ENCODE measurements at places on chromosomes 2 and 18.

DNA sequence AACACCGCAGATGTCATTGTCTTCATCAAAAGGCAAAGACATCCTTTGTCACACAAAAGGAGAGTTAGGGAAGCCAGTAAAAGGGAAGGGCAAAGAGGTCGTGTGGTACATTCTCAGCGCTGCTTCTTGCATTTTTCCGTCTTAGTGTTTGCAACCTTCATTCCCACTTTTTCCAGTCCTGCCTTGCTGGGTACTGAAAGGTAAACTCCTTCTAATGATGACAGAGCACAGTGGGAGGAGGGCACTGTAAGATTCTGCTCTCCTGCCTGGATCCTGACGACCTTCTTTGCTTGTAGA lies 424.3 kb upstream of the MEX3C start:
- DNase-seq = no peak

GRCh38 chr2:44778221-44778654 lies 163.3 kb upstream of the SIX3 start:
- DNase-seq = no peak

GRCh38 chr2:123500346-123500745 lies 524.7 kb upstream of the CNTNAP5 start:
- DNase-seq = no peak

DNA sequence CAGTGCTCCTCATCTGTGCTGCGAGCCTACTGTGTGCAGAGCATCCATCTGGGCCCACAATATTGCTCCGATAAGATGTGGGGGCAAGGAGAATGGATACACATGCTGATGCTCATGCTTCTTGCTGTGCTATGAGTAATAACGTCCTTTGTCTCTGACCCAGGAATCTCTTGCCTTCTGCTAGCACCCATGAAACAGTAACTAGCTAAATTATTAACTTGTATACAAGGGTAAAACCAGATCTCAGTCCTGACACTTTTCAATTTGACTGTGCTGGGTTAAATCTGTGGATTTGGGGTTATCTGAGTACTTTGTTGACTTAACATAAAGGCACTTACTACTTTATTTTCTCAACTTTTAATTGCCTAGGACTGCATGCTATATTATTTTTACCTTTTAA lies 357.6 kb downstream of the SLC4A3 start:
- no peak for DNase-seq

GRCh38 chr2:132825601-132826000 lies 155.6 kb upstream of the LYPD1 start:
- no peak for DNase-seq

- no peak for DNase-seq
Observed at GRCh38 chr18:59871711-59872362, 28.0 kb upstream of the PMAIP1 start.

GRCh38 chr2:160293391-160294091 lies 93.5 kb upstream of the ITGB6 start:
- no peak for DNase-seq

GRCh38 chr2:83172841-83173240 lies 1286.2 kb downstream of the SUCLG1 start:
- no peak for DNase-seq

DNA sequence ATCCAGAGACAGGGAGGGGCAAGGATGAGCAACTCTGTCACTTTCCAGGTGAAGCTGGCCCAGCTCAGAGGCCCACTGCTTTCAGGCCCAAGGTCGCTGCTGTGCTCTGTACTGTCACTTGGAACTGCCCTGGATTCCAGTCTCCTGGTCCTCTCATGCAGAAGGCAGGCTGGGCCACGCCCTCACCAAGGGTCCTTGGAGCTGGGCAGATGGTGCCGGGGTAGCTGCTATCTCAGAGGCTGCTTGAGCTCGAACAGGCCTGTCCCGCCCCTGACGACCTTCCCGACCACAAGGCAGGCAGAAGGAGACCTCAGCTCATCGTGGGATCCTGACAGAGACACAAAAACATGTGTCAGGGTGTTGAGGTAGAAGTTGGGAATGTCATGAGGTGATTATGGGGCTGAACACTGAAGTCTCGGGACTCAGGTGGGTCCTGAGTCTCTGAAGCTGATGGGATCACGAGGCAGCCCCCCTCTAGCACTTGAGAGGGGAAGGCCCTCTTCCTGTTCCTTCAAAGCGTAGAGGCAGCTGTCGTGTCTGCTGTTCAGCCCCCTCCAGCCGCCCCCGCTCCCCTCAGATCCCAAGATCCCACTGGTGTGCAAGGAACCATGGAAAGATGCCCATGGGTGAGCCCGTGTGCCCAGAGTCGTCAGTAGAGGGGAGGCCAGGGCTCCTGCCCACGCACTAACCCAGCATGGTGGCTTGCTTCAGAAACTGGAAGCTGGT lies 78.3 kb downstream of the POLR1A start:
- DNase-seq = no peak
